ENCODE measurements at places on chromosomes 2 and 18.

GRCh38 chr2:147468349-147468748 lies 376.5 kb upstream of the ACVR2A start:
- DNase-seq: peak; percentile 13

DNA sequence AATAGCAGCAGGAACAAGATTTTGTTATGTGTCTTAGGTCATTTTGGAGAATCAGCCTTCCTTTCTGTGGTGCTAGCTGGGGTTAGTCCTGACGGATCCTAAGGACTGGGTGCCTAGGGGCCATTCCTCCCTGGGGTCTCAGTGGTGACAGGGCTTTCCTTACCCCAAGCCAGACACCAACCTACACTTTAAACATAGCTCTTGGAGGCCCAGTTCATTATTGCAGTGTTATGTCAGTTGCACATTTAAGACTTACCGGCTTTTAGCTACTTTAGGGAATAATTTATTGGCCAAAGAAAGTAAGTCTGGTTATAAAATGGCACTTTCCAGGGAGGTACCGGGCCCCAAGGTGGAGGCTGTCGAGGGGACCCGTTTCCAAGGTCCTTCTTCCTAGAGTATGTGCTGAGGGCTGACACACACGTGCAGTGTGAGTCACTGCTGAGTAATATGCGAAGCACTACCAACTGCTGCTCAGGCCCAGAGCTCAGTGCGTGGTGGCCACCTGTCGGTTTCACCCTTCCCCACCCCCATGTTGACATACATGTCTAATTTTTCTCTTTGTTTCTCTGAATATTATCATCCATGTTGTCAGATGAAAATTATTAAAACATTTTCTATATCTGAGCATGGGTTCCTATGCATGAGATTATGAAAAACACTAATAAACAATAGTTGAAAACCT lies 37.0 kb upstream of the GRHL1 start:
- DNase-seq: peak; percentile 33

- DNase-seq: no peak
Observed at GRCh38 chr2:150125708-150126107, 361.8 kb downstream of the RND3 start.

- DNase-seq: no peak
Observed at GRCh38 chr2:56380861-56381260, 197.1 kb downstream of the CCDC85A start.

DNA sequence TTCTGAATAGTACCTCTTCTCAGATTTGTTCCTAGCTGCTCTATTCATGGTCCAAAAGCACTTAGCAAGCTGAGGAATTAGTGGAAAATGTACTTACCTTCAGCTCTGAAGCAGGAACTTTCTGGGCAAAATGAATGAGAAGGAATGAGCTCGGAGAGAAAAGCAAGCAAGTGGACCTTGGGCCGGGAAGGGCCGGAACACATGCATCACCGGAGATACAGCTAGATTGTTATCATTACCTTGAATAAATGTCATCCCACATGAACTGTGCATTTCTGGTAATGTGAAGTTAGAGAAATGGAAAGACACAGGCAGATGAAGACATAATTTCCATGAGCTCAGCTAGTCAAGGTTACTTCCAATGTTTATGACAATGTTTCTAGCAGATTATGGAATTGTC lies at the start of gene MC2R:
Gene MC2R, minus strand, starts transcription at position 146 of the 400 bp plus-strand sequence. CDS start 30,018 bp downstream, outside the sequence.
- no peak for DNase-seq

GRCh38 chr2:64434039-64434657 lies 19.8 kb upstream of the LGALSL start:
- no peak for DNase-seq

- no peak for DNase-seq
Observed at GRCh38 chr2:221429741-221430491, 142.2 kb downstream of the EPHA4 start.

DNA sequence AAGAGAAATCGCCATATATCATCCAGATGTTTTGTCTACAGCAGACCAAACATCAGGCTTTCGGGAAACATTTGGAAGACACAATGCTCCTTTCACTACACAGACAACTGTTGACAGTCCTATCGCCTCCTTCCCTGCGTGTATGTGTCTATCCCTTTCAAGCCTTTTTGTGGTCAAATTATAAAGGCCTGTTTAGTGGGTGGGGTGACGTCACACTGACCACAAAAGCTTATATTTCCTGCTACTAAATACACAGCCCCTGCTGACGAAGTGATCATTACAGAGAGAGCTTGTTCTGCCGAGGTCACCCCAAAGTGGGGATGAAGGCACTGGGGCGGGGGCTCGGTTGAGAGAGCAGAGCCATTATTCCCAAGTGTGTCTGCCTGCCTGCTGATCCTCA lies 302.7 kb upstream of the TNP1 start:
- peak; percentile 17 for DNase-seq

DNA sequence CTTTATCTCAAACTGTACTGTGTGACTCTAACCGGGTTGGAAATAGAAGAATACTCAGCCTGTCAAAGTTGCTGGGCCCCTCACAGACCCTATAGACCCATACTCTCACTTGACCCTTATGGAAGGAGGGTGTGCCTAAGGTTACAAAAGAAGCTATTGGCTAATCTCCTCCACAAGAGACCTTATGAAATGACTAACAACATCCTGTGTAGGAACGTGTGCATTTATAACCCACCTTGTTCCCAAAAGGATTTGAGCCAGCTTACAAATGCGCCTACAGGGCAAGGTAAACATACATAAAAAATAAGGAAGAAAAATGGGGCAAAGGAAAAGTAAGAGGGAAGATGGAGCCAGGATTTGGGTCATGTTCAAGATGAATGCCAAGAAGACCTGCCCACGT lies 225.4 kb upstream of the SMAD2 start:
- no peak for DNase-seq

DNA sequence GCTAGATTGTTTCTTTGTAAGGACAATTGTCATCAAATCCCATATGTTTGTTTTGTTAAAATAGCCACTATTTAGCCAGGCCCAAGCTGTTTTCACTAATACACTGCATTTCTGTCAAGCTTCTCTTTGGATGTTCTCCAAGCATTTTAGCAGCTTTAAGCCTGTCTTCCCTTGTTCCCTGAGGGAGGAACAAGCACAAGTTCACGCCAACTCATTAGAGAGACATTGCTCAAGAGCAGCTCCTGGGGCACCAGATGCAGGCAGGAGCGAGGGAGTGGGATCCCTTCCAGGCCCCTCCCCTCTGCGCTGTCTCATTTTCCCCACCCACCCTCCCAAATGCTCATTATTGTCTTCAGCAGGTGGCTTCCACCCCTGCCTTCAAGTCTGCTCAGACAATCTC lies 32.6 kb upstream of the PPP3R1 start:
- DNase-seq: peak; percentile 85

- DNase-seq: no peak
Observed at GRCh38 chr2:29323961-29324360, 208.7 kb downstream of the CLIP4 start.

- DNase-seq: no peak
Observed at GRCh38 chr2:70994009-70994698, 519 bp downstream of the TEX261 start.

DNA sequence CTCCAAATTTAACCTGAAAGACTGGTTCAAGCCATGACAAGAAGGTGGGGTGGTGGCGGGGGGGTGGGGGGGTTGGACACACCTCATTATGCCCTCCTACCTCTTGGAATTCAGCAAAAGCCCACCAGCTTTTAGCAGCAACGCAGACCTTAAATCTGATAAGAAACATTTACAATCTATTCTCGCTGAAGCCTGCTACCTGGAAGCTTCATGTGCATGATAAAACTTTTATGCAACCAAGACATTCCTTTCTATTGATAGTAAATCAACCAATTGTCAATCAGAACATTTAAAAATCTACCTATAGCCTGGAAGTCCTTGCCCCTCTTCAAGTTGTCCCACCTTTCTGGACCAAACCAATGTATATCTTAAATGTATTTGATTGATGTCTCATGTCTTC lies 113.6 kb upstream of the FAM98A start:
- DNase-seq: no peak

GRCh38 chr2:224994242-224994823 lies 47.9 kb downstream of the DOCK10 start:
- DNase-seq: no peak

GRCh38 chr2:70987386-70987785 lies 7.3 kb downstream of the TEX261 start:
- DNase-seq: no peak

DNA sequence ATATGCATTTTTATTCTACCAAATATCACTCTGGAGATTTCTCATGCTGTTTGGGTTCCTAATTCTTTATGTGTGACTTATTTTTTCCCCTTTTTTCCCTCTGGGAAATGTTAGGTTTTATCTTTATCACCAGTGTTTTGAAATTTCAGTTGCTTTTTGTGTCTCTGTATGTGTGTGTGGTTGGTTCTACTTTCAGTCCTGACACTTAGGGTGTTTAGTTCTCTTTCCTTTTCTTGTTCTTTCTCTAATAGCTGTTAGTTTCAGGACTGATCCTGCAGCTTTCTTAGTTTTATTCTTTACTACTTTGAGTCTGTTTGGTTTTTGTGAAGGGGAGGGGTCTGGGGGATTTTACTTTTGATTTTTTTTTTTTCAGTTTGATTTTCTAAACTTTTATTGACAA lies 23.1 kb downstream of the PPM1B start:
- no peak for DNase-seq

GRCh38 chr2:235665661-235666212 lies 171.9 kb downstream of the AGAP1 start:
- DNase-seq: no peak
